ENCODE measurements at places on chromosomes 4 and X.
A peak's percentile ranks its signal among the peaks of the same experiment; 100 is the strongest.

- no peak for DNase-seq
Observed at GRCh38 chr4:114998316-114998715, 115.1 kb downstream of the NDST4 start.

DNA sequence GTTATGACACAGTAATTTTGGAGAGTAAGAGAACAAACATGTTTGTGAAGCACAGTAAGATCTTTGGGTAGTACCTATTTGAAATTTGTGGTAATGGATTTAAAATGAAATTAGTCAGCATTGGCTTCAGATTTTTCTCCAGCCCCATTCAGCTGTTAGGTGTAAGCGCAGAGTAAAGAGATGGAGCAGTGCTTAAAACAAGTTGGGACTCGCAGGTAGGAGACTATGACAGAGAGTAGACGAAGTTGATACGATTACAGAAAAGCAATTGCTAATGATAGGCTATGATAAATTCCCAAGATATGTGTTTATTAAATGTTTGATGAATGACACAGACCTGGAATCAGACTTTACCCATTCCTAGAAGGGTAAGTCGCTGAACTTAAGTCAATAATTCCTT, 72.6 kb downstream of the CHIC2 start:
- DNase-seq = no peak

DNA sequence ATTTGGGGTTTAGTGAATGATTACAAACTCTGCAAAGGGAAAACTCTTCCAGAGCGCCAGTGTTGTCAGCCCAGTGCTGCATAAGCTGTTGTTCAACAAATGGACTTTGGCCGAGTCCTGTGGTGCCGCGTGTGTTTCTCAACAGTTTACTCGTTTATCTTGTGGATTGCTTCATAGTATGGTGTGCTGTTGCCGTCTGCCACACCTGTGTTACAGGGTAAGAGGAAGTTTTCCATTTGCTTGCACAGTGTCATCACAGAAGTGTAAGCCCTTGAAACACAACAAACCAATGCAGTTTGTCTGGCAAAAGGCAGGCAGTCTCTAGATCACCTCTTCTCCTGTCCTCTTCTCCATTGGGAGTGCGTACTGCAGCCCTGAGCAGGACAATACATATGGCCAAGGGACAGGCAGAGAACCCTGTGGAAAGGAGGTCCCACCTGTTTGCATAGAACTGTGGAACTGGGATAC, 66.3 kb downstream of the DCUN1D4 start:
- no peak for DNase-seq

- DNase-seq = no peak
Observed at GRCh38 chr4:105059337-105059736, 87.3 kb upstream of the TET2 start.

DNA sequence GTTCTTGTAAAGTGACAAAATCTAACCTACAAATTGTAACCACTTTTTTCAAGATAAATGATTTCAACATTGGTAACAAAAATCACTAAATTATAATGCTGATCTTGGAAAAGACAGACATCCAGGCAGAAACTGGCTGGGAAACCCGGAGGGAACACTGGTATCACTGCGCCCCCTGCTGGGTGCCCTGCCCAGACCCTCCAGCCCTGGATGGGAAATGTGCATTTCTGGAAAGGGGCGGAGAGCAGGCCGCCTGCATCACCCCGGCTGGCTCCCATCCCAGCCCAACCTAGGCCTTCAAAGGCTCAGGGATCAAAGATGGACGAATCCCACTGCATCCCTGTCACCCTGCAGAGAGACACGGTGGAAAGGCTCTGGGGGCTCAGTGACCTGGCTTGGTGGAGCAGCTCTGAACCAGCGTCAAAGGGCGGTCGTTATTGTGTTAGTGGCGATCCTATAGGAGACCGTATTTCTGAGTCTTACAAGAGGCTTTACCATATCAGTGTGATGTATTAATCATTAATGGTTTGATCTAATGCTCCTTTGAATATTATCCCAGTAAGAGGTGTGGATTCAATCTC, 37.3 kb downstream of the ACOX3 start:
- DNase-seq = peak; percentile 38

DNA sequence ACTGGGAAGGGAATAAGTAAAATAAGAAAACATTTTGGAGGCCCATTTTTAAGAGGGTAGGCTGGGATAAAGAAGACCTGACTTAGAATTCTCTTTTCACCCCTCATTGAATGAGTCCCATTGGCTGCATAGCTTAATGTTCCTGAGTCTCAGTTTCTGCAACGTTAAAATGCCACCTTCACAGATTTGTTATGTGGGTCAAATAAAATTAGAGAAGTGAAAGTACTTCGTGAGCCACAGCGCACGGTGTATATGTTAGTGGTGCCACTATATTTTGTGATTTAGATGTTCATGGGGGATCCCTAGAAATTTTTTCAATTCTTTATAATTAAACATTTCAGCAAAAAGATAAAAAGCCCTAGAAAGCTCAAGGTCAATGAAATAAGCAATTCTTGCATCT, 109.2 kb upstream of the HS3ST1 start:
- no peak for DNase-seq

DNA sequence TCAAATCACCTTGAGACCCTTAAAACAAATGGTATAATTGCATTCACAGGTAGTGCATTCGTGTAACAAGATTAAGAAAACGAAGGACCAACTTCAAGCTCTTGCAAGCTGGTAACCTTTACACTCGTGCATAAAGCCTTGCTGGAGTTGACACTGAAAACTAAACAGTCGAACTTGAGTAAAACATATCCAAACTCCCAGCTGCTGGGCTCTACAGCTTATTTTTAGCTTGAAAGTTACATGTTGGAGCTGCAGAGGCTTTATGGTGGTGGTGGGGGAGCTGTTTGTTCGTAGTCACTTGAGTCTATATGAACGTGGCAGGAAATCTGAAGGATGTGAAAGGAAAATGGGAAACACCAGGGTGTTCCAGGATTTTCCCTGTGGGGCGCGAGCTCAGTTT, 2.7 kb upstream of the WDR1 start:
- no peak for DNase-seq

GRCh38 chrX:155048977-155049619, 21.8 kb downstream of the CMC4 start:
- DNase-seq = no peak

DNA sequence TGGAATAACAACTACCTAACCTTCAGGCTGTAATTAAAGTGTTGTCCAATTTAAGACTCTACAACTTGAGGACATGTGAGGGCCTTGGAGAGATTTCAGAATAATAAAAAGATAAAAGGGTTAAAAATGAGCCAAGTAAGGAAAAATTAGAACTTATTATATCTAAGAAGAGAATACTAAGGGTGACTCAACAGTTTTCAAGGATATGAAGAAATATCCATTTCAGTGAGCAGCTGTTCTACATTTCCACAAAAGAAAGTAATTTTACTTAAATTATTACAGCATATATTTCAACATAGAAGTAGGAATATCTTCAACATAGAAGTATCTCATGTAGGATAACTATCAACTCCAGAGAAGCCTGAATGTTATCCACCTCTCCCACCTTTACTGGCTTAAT, 11.3 kb downstream of the SNX12 start:
- no peak for DNase-seq

DNA sequence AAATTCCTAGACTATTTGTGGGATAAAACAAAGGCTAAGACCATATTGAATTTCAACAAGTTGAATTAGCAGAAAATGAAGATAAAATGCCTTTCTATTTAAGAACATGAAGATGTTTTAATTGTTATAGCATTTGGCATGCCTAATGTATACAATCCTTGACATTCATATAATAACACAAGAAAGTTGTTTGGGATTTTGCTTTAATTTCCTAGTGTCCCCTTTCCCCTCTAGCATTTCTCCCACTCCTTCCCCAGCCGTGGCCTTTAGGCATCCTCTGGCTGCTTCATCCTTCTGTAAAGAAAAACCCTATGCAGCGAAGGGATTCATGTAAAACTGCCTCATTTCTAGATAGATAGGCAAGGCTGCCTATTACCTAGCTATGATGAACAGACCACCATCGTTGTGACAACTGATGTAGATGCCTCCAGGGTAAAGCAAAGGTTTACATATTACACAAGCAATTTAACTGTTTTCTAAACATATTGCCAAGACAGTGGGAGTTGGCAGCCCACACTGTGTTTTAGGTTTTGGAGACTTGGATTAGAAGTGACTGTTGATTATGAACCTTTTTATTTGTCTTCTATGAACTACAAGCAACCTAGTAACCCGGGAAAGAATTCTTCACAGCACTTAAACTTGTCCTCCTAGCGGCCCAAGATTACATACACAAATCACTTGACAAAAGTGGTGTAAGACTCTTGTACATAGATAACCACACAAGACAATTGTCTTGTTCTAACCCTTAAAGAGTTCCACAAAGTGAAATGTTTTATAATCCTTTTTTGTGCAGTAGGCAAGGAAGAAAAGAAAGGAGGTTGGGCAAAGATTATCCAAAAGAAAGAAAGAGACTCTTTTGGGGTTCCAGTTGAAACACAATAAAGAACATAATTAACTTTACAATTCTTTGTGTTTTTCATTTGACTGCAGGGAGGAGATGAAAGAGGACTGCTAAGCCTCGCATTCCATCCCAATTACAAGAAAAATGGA, 59.9 kb downstream of the HHIP start:
- no peak for DNase-seq

GRCh38 chr4:174559894-174560293, 37.6 kb upstream of the HPGD start:
- no peak for DNase-seq
